ENCODE measurements at places on chromosomes 11 and 22. TPM values are rescaled to one million over a fixed set of nuclear protein-coding genes. Genes with fewer than 3 reads are reported as not detected.

The OR5I1 gene
- not detected for total RNA-seq

The ANGPTL5 gene
- 0.28 TPM for total RNA-seq

The ROBO4 gene
- total RNA-seq: 1.1 TPM

The PRCP gene
- total RNA-seq: 64.0 TPM

The SLC17A6 gene
- not detected for total RNA-seq

The CBLIF gene
- total RNA-seq: not detected

The ADAMTS8 gene
- total RNA-seq: 0.28 TPM

The PIK3C2A gene
- 78.6 TPM for total RNA-seq

The CABP4 gene
- total RNA-seq: 0.28 TPM

The MYBPC3 gene
- total RNA-seq: not detected

The C11orf65 gene
- 0.85 TPM for total RNA-seq

The GLB1L3 gene
- total RNA-seq: not detected

The SH3BP1 gene
- 7.9 TPM for total RNA-seq

The C22orf31 gene
- not detected for total RNA-seq

The C11orf86 gene
- total RNA-seq: not detected

The SCGB1C1 gene
- not detected for total RNA-seq

The ACRV1 gene
- total RNA-seq: not detected

The SELENOO gene
- 20.9 TPM for total RNA-seq

The PKNOX2 gene
- 0.38 TPM for total RNA-seq

The MRPL17 gene
- 68.8 TPM for total RNA-seq

The KREMEN1 gene
- total RNA-seq: 1.3 TPM

The ALX4 gene
- not detected for total RNA-seq

The DBX1 gene
- total RNA-seq: not detected

The MLC1 gene
- total RNA-seq: 2.8 TPM

The GVQW3 gene
- 1.2 TPM for total RNA-seq
